H9 (cell line): ENCODE measurements at places on chromosomes 6 and 20. TPM values are rescaled to one million over a fixed set of nuclear protein-coding genes. Genes with fewer than 3 reads are reported as not detected.

The FAM83C gene
- not detected in 2 replicates for total RNA-seq

The LRRN4 gene
- 0.22 and 0.42 TPM in 2 replicates for total RNA-seq

The HLA-DRB1 gene
- 24.7 and 25.9 TPM in 2 replicates for total RNA-seq

GRCh38 chr6:110738899-110739365 lies 76.3 kb downstream of the CDK19 start:
- no peak for DNase-seq
- peaks cover 35% of the 10 kb centered on the region for H3K36me3 ChIP-seq
- H3K27ac ChIP-seq, result no peak overlapping the region
- no peaks in the 10 kb centered on the region for H3K27me3 ChIP-seq
- H3K4me3 ChIP-seq, result no peak overlapping the region
- H3K4me1 ChIP-seq, result no peaks in the 10 kb centered on the region

DNA sequence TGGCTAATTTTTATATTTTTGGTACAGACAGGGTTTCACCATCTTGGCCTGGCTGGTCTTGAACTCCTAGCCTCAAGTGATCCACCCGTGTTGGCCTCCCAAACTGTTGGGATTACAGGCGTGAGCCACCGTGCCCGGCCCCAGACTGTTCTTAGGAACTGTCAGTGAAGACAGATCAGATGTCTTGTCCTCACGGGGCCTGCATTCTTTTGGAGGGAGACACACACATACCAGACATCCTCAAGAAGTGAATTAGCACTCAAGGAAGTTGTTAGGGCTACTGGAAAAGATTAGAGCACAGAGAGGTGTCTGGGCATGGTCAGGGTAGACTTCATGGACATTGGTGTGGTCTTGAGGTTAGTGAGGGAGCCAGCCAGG lies 10.3 kb upstream of the LPIN3 start:
- no peaks in the 10 kb centered on the region for H3K27me3 ChIP-seq
- H3K4me1 ChIP-seq, result no peaks in the 10 kb centered on the region
- H3K36me3 ChIP-seq, result no peaks in the 10 kb centered on the region
- H3K27ac ChIP-seq, result no peak overlapping the region

- no peaks in the 10 kb centered on the region for H3K27me3 ChIP-seq
- no peaks in the 10 kb centered on the region; the same call in 1 of the 2 replicates for H3K4me1 ChIP-seq
- no peaks in the 10 kb centered on the region for H3K36me3 ChIP-seq
- H3K4me3 ChIP-seq, result no peak overlapping the region
- DNase-seq, result no peak
These were observed 138.0 kb upstream of the EEF1E1 start for GRCh38 chr6:8240301-8240700.

DNA sequence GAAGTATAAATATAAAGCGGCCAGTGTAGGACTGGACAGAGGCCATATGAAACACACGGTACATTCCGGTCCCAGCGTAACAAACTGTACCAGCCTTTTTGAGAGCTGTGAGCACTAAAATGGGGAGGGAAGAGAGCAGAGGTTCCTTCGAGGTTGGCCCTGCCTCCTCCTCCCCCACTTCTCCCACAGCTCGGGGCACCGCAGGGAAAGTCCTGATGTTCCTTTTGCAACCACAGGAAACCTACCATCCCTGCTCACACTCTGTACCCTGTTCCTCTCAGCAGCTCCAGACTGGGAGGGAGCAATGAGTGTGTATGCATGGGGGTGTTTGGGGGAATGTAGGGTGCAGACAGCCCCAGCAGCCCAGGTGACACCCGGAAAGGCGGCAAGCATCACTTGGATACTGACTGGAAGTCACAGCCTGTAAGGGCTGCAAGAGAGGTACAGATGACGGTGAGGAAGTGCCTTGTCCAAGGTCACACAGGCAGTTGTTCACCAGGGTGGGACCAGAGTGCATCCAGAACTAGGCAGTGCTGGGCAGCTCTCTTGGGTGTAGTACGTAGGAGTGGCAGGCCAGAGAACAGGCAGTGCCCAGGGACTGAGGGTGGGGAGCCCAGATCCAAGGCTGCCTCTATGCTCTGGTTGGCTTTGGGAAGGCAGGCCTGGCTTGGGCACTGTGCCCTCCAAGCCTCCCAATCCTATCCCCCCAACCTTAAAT lies 11.0 kb upstream of the ARMC12 start:
- no peak for DNase-seq
- peaks cover 2% of the 10 kb centered on the region; the same call in 1 of the 2 replicates for H3K27me3 ChIP-seq
- no peak overlapping the region for H3K27ac ChIP-seq
- no peaks in the 10 kb centered on the region for H3K36me3 ChIP-seq

GRCh38 chr6:157099912-157100593 lies 223.3 kb downstream of the TMEM242 start:
- H3K36me3 ChIP-seq, result no peaks in the 10 kb centered on the region
- H3K4me1 ChIP-seq, result no peaks in the 10 kb centered on the region
- no peaks in the 10 kb centered on the region for H3K27me3 ChIP-seq
- no peak overlapping the region for H3K4me3 ChIP-seq
- DNase-seq, result no peak

The C6orf141 gene
- 35.9 and 40.1 TPM in 2 replicates for total RNA-seq

The SLC17A9 gene
- 19.9 and 20.9 TPM in 2 replicates for total RNA-seq

DNA sequence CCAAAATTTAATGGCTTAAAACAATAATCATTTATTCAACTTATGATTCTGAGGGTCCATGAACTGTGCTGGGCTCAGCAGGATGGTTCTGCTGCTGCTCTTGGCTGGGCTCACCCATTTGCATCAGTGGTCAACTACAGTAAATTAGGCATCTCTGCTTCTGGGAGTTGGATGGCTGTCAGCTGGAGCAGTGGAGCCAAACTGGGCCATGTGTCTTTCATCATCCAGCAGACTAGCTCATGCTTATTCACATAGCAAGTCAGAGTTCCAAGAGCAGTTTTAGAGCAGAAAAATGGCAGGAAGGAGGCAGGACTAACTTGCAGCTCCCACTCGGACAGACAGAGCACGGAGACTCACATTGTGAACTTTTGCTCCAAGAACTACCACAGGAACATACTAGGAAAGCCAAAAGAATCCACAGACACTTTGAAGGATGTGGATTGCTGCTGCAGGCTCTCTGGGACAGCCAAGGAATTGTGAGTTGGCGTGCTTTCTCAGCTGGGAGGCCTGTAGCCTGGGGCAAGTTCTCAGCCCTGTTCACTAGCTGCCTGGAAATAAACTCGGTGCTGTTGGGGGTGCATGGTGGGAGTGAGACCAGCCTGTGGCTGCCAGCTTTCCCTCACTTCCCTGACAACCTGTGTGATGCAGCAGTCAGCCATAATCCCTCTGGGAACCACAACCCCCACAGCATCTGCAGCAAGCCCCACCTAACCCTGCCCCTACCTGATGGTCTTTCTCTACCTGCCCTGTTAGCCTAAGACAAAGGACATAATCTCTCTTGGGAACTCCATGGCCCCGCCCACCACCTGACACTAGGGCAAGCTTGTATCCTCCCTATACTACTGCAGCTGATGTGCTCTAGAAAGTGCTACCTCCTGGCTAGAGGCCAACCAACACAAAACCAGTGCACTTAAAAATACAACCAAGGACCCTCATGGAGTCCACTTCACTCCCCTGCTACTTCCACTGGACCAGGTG lies 129.0 kb downstream of the JPH2 start:
- no peaks in the 10 kb centered on the region; the same call in 1 of the 2 replicates for H3K4me1 ChIP-seq
- H3K27ac ChIP-seq, result no peak overlapping the region
- no peak overlapping the region for H3K4me3 ChIP-seq
- no peaks in the 10 kb centered on the region for H3K27me3 ChIP-seq
- no peak for DNase-seq

DNA sequence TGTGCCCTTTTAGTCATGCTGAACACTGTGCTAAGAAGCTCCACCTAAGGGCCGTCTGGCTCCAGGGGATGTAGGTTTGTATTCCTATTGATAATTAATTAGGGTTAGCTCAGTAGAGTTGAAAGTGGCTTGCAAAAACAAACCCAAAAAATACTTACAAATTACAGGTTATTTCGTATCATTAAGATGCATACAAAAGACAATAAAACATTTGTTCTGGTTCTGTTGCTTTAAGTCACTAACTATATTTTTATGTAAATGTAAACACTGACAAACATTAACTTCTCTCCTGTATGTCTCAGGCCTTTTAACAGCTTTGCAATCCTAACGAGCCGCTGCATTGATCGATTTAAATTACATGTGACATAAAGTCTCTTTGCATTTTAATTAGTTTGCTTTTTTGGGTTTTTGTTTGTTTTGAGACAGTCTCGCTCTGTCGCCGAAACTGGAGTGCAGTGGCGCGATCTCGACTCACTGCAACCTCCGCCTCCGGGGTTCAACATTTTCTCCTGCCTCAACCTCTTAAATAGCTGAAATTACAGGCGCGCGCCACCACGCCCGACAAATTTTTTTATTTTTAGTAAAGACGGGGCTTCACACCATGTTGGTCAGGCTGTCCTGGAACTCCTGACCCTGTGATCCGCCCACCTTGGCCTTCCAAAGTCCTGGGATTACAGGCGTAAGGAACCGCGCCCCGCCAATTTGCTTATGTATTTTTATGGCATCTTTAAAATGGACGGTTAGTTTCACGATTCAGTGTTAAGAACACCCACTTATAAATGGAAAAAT lies 110.9 kb downstream of the HFE start:
- no peaks in the 10 kb centered on the region for H3K27me3 ChIP-seq
- peak overlapping the region; percentile 95 for H3K4me3 ChIP-seq
- peak overlapping the region; percentile 90 for H3K27ac ChIP-seq
- peaks cover 9% of the 10 kb centered on the region; the same call in 1 of the 2 replicates for H3K36me3 ChIP-seq
- peak; percentile 56 for DNase-seq

- no peak overlapping the region for H3K27ac ChIP-seq
- no peaks in the 10 kb centered on the region for H3K4me1 ChIP-seq
These were observed 14.6 kb upstream of the RHAG start for GRCh38 chr6:49651239-49651638.

DNA sequence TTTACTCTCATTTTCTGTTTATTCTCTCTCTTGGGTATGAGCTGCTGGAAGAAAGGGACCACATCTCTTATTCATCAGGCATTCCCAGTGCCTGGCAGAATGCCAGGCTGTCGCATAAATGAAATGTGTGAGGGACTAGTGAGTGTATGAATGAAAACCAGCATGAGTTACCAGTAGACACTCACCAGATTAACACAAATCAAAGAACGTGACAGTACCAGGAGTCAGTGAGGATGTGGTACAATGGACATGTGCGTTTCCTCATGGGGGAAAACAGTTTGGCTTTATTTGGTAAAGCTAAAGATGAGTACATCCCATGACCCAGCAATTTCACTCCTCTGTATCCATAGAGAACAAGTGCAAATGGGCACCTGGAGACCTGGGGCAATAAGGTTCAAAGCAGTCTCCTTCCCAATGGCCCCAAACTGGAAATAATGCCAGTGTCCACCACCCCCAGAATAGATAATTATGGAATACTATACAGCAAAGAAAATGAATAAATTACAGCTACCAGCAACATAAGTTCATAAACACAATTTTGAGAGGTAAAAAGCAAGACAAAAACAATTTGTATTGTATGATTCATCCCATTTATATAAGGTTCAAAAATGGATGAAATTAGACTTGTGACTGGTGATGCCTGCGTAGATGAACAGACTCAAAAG lies 93.3 kb downstream of the CDH22 start:
- H3K4me1 ChIP-seq, result no peaks in the 10 kb centered on the region; the same call in 1 of the 2 replicates
- no peaks in the 10 kb centered on the region for H3K36me3 ChIP-seq
- no peak overlapping the region; the same call in 2 of the 3 replicates for H3K4me3 ChIP-seq
- no peaks in the 10 kb centered on the region for H3K27me3 ChIP-seq
- DNase-seq, result no peak

DNA sequence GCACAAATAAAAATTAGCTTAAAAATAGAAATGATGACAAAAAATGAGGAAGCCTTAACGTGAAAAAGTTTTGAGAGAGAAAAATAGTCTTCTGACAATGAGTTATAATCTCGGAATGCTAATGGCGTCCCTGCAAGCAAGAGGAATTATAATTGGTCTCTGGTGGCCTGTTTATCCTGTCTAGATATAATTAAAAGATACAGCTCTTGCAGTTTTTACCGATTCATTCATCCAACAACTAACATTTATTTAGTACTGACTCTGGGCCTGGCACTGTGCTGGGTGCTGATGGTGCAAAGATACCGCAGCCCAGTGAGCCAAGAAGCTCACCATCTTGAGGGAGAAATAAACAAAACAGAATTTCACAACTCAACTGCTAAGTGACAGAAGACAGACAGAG lies 31.6 kb upstream of the ANKRD60 start:
- no peaks in the 10 kb centered on the region for H3K27me3 ChIP-seq
- H3K4me1 ChIP-seq, result peaks cover 5% of the 10 kb centered on the region
- H3K4me3 ChIP-seq, result no peak overlapping the region
- H3K27ac ChIP-seq, result no peak overlapping the region
- H3K36me3 ChIP-seq, result peaks cover 3% of the 10 kb centered on the region; the same call in 1 of the 2 replicates
- no peak for DNase-seq
